Activated CD4-positive, alpha-beta T cell treated with anti-CD3 and anti-CD28 coated beads, Interleukin-2, Interleukin-4, amounts not matched to agents 100 ng/mL and 50 ng/mL, durations not matched to agents 16 hours and 8 hours (primary cell): ENCODE measurements at places on chromosomes 5 and 9.

GRCh38 chr5:77971776-77972468 is 195.8 kb upstream of the TBCA start:
- DNase-seq, result no peak

GRCh38 chr5:67163863-67164595 is 32.6 kb downstream of the CD180 start:
- no peak for DNase-seq

DNA sequence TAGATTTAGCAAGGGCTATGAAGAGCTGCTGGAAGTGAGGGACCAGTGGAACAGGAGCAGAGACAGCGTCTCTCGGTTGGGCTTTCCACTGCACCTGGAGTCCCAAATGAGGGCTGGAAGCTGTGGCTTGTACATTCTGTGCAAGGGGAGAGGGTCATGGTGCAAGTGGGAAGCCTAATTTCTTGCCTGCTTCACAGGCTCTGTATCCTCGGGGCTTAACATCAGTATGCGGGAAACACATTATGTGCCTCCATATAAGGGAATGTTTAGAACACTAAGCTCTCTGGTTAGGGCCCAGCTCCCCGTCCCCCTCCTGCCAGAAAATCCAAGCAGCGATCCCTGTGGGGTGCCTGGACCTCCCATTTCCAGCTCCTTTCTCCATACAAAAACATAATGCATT is 89.0 kb upstream of the NIPAL4 start:
- no peak for DNase-seq

GRCh38 chr9:108549184-108549583 is 306.6 kb downstream of the ACTL7B start:
- DNase-seq, result no peak

GRCh38 chr5:88727705-88728313 is 155.2 kb downstream of the MEF2C start:
- DNase-seq, result peak; percentile 11

GRCh38 chr9:81078555-81078954 is 610.8 kb downstream of the TLE1 start:
- no peak for DNase-seq

DNA sequence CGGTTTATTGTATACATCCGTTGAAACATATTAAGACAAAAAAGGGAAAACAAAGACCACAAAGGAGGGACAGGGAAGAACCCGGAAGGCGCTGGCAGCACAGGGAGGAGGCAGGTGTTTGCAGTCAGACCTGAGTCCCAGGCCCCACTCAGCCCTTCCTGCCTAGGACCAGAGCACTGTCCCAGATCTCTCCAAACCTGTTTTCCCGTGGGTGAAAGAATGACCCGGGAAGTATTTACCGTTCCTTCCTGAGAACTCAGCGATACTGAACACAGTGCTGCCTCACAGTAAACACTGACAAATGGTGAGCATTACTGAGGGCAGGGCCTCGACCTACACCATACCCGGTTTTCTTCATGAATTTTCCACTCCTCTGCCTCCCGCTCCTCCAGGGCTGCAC is 1.2 kb downstream of the ABO start:
- DNase-seq, result no peak

GRCh38 chr9:89436963-89437625 is 60.8 kb downstream of the SEMA4D start:
- no peak for DNase-seq

DNA sequence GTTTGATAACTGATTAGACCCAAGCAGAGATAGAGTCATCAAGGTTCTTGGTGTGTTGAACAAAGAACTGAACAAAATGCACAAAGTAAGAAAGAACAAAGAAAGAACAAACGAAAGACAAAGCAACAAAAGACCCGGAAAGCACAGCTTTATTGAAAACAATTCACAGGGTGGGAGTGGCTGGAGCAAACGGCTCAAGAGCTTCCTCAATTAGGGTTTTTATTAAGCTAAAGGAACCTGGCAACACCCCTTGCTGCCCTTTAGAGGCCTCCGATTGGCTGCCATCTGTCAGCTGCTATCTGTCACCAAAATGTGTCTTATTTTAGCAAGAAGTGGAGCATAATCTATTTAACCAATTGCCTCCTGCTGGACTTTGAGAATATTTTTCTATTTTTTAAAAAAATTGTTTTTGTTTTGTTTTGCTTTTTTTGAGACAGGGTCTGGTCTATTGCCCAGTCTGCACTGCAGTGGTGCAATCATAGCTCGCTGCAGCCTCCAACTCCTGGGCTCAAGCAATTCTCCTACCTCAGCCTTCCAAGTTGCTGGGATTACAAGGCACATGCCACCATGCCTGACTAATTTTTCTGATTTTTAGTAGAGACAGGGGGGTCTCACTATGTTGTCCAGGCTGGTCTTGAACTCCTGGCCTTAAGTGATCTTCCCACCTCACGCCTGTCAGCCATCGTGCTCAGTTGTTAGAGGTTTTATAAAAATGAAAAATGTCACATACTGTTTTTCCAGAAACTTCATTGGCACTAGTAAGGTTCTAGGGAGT is 7.7 kb upstream of the ABO start:
- no peak for DNase-seq

GRCh38 chr9:72524820-72525540 is 3.6 kb downstream of the TMC1 start:
- peak; percentile 63 for DNase-seq

- DNase-seq, result peak; percentile 28
Observed at GRCh38 chr9:111661802-111662521, 557 bp downstream of the GNG10 start.

DNA sequence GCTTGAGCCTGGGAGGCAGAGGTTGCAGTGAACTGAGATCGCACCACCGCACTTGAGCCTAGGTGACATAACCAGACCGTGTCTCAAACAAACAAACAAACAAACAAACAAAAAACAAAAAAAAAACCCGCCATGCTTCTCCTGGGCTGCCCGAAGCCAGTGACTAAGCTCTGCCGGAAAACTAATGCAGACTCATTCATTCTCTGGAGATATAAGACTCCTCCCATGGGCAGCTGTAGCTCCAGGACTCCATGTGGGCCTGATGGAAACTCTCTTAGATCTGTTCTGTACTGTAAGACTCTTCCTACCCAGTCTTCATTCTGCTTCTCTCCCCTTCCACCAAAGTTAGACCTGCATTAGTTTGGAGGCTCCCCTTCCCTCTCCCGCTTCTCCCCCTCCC is 11.1 kb downstream of the GLDC start:
- no peak for DNase-seq

DNA sequence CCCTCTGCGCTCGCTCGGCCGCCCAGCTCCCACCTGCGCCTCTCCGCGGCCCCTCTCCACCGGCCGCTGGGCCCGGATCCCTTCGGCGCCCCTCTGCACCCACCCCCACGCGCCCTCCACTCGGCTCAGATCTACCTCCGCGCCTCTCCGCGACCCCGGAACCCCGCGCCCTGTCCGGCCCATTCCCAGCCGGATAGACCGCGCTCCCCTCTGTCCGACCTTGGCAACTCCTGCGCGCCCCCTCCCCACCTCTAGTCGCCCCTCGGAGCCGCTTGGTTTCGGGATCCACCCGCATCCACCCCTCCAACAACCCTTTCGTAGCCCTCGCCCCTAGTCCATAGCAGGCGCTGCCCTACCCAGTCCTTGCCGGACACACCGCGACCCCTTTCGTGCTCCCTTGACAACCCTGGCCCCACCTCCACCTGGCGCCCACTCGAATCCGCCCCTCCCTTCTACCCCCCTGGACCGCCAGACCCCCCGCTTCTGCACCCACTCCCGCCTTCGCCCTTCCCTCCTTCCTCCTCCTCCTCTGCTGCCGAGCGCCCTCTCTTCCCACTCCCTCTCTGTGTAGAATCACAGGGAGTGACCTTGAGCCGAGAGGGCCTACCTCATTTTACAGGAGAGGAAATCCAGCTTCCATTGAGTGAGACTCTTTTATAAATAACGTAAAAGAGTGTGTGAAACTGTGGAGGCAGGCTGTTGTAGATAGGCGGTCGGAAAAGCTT is 525 bp upstream of the AK3 start:
- no peak for DNase-seq

DNA sequence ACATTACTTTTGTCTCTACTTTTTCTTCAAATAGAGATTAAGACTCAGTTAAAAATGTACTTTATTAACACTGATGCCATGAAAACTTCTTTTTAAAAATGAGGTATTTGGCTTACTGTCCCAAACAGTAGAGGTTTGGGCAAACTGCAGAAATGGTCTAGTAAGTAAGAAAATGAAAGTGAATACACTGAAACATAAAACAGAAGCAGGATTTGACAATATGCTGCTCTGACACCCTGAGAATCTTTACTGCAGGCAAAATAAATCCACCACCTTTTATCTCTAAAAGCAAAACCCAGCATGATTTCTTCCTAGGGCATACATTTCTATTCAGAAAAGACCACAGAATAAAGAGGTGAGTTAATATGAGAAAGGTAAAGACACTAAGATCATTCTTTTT is 86.2 kb downstream of the SLC38A9 start:
- DNase-seq, result no peak

DNA sequence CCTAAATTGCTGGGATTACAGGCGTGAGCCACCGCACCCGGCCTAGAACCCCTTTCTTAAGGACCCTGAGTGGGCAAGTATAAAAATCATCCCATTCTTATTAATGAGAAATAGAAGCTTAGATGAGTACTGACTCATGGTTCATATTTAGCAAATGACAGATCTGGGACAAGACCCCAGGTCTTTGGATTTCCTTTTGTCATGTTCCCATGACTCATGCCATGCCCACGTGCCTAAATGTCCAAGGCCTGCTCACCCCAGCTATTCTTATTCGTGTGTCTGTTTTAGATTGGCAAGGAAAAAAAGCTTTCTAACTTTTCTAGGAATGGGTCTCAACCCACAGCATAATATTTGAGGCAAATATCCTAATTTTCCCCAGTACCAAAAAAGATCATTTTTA is 57.7 kb upstream of the RPS23 start:
- DNase-seq, result no peak

DNA sequence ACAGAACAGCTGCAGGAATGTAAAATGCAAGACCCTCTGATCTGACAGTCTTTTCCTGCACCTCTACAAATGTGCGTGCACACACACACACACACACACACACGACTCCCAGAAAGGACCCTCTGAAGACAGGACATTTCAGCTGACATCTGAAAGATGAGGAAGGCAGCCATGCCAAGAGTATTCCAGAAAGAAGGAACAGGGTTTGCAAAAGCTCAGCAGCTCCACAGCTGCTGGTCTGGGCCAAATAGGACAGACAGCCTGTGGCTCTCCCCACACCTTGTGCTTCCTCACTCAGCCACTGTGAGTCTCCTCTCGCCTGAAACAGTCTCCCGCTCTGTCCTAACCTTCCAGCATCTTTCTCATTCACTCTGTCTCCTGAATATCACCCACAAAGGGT is 189.0 kb downstream of the PALM2AKAP2 start:
- no peak for DNase-seq

GRCh38 chr5:18764161-18764560 is 1129.9 kb downstream of the TAF11L14 start:
- no peak for DNase-seq

- DNase-seq, result no peak
Observed at GRCh38 chr5:160369990-160370712, at the start of gene C1QTNF2. C1QTNF2 (minus strand) TSS chr5:160370626; CDS start chr5:160355011, 15,615 bp downstream.

GRCh38 chr9:121613009-121613752 is 38.3 kb upstream of the DAB2IP start:
- DNase-seq, result no peak

DNA sequence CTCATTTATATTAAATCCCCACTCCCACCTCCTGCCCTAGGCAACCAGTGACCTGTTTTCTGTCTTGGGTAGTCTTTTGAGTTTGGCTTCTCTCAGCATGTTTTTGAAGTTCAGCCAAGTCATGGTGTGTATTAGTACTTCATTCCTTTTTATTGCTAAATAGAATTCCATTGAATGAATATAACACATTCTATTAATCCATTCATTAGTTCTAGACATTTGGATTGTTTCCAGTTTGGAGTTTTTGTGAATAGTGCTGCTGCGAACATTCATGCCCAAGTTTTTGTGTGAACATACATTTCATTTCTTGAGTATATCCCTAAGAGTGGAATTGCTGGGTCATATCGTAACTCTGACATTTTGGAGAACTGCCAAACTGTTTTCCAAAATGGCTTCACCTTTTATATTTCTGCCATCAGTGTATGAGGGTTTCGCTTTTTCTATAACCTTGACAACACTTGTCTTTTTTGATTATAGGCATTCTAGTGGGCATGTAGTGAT is 2.7 kb downstream of the ZNF346 start:
- no peak for DNase-seq

DNA sequence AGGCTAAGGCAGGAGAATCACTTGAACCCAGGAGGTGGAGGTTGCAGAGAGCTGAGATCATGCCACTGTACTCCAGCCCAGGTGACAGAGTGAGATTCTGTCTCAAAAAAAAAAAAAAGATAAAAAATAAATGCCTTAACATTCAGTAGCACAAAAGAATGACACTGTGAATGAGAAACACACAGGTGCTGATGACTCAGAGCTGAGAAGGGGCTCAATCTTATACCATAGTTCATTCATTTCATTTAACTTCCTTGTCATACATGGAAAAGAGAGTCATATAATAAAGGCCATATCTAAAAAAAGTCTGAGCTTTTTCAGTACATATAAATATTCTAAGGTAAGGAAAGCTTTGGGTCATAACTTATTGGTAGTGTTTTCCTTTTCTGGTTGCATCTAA is 40.6 kb downstream of the WWC1 start:
- no peak for DNase-seq

GRCh38 chr5:50717651-50718050 is 51.2 kb downstream of the PARP8 start:
- no peak for DNase-seq

- no peak for DNase-seq
Observed at GRCh38 chr5:54278036-54278830, 32.1 kb downstream of the ARL15 start.

GRCh38 chr5:179771311-179771895 is 22.4 kb upstream of the LTC4S start:
- no peak for DNase-seq

DNA sequence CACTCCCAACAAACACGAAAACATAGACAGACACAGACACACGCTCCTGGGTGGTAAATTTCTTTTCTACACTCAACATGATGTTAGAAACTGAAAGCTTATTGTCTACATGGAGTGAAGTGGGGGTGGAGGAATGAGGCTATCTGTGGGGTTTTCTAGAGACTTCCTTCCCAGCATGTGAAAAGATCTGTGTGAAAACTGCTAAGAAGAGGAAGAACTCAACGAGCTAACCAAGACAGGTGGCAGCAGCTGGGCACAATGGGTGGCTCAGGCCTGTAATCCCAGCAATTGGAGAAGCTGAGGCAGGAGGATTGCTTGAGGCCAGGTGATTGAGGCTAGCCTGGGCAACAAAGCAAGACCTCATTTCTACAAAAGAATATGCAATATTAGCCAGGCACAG is 7.6 kb downstream of the FYB1 start:
- DNase-seq, result no peak

- DNase-seq, result peak; percentile 4
Observed at GRCh38 chr5:88829054-88829453, 53.9 kb downstream of the MEF2C start.
